Eye (tissue), 1 donor: ENCODE measurements at places on chromosomes 5 and 9.

- no peak for DNase-seq
These were observed 68.5 kb downstream of the OTULIN start for GRCh38 chr5:14732991-14733390.

DNA sequence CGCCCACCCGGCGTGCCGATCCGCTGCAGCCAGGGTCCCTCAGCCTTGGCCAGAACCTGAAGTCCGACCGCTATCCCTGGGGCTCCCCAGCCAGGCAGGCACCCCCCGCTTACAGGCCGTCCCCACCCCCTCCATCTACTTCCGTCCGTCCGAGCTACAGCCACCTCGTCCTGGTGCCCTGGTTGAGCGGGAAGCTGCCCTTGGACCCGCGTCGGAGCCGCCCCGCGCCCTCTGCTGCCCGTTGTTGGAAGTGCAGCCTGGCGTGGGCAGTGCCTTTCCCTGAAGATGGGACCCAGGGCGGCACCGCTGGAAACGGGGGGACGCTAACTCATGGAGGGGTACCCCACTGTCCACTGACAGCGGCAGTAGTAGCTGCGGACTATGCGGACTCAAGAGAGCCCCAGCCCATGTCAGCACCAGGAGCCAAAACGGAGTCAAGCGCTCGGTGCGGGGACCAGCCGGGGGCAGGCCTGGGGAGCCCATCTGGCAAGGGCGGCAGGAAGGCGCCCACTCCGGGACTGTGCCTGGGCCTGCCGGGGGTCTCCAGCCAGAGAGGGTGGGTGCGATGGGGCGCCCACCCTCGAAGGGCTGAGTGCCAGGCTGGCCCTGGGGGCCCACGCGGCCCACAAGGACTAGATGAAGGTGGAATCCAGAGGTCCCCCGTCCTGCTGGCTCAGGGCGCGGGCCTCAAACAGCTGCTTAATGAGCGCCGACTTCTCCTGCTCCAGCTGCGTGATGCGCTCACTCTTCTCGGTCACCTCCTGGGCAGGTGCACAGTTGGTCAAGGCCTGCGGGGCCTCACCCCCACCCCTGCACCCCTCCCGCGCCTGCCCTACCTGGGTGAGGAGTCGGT, 6.1 kb downstream of the SAPCD2 start:
- DNase-seq, result peak; percentile 82

DNA sequence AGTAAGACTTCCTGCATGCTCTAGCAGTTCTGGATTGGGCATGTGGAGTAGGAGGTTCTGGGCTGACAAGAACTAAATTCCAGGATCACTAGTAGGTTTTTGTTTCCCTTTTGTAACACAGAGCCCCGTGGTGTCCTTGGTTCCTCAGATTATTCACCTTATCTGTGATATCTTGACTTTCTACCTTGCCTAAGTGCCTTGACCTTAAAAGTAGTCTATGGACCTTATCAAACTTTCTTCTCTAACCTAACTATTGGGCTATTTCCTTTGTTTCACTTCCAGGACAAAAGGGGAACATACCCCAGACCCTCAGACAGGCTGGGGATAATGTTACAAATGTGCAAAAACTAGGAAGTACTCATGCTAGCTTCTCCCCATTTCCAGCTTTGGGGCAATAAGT, 595.3 kb downstream of the PSAT1 start:
- DNase-seq, result no peak

- no peak for DNase-seq
These were observed 333.6 kb downstream of the PIK3R1 start for GRCh38 chr5:68548959-68549676.

- no peak for DNase-seq
These were observed 330.6 kb downstream of the ACTL7B start for GRCh38 chr9:108525186-108525585.

DNA sequence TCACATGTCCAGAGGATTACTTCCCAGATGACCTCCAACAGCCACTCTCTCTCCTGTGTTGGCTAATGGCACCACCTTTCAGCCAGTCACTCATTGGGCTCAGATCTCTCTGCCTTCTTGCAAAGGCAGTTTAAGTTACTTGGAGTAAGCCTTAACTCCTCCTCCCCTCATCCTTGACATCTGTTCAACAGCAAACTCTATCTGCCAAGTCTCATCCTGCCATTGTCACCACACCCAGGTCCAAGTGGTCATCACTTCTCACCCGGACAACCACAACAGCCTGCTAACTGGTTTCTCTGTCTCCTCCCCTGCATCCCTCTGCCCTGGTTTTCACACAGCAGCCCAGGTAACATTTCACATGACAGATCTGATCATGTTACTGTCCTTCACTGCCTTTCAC, 58.5 kb downstream of the DCP2 start:
- DNase-seq, result no peak

GRCh38 chr9:83233647-83234046, 170.7 kb upstream of the RASEF start:
- DNase-seq, result no peak

- DNase-seq, result peak; percentile 93
These were observed at the start of gene PIP5KL1 for GRCh38 chr9:127930231-127931091. PIP5KL1 (minus strand) TSS chr9:127930777; CDS start chr9:127930752, 25 bp downstream.

DNA sequence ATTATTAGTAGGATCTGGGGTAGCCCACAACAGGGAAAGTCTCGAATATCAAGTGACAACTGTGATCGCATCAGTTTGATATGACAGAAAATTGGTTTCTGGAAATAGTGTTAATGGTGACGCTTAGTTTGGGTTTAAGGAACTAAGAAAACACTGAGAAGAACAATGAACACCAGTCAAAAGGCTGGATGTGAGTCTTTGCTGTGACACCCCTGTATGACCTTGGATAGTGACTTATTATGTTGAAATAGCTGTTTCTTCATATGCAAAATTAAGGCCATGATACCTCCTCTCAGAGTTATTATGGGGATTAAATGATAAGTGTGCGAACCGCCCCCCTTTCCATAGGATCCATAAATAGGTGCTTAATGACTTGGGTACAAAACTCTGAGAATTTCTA, 926 bp downstream of the DNAJC25 start:
- DNase-seq, result no peak

- no peak for DNase-seq
These were observed 21.1 kb upstream of the CDKN2AIPNL start for GRCh38 chr5:134432677-134433359.
